Stimulated activated CD4-positive, alpha-beta T cell treated with anti-CD3 and anti-CD28 coated beads, Interleukin-15, amount 100 ng/mL, for 1 hour (primary cell): ENCODE measurements at places on chromosomes 4 and X.

DNA sequence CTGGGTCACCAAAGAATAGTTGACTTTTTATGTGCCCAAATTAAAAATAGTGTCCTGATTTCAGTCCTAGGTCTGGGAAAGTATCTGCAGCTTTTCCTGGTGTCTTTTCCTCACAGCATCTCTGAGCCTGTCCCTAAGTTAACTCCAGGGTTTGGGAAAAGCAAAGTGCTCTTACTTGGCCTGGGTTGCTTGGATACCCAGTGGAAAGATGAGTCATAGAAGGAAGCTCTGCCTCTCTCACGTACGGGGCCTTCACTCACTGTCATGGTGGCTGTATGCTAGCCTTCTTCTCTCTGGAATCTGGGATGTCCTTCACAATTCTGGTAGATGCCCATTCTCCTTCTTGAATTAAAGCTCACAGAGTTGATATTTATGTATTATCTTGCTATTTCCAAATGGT is 607.3 kb downstream of the ANKRD50 start:
- DNase-seq = no peak

DNA sequence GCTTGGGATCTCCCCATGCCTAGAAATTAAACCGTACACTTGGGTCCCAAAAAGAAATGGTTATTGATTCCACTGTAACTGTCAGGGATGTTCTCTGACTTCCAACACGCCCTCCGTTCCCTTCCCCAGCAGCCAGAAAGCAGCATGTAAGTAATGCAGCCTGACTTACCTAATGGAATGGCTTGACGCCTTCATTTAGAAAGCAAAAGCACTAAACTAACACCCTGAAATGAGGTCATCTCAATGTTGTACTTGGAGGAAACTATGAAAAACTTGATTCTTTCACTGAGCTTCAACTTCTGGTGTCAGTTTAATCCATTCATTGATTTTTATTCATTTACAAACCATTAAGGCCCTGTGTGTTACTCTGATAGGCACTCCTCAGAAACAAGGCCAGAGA is 110.8 kb upstream of the NOCT start:
- no peak for DNase-seq

DNA sequence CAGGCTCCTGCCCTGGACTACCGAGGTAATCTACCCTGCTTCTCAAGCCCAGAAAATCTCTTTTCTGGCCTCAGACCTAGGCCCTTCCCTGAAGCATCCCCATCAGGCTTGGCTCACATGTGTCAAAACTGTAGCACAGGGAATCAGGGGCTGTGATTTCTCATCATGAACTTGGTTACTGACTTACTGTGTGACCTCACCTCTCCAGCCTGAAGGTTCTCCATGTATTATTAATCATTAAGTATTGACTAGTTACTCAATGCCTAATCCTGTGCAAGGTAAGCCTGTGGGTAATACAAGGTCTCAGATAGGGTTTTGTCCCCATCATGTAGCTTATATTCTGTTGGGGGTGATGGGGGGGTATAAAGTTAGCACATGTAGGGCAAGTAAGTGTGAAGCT is 6.8 kb downstream of the SRPX2 start:
- DNase-seq = no peak

DNA sequence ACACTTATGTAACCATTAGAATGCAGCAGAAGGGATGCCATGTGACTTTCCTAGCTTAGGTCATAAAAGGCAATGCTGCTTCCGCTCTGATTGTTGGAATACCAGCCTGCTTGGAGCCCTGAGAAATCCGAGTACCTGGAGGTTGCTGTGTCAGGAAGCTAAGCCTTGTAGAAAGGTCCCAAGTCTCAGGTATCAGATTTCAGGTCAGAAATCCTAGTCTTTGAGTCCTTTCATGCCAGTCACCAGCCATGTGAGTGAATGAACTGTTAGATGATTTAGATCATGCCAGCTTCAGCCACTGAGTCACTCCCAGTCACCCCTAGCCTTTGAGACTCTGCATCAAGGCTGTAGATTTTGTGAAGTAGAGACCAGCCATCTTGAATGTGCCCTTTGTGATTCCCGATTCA is 23.5 kb downstream of the RAP1GDS1 start:
- no peak for DNase-seq

GRCh38 chr4:24514808-24515207 is 69.5 kb downstream of the DHX15 start:
- no peak for DNase-seq

DNA sequence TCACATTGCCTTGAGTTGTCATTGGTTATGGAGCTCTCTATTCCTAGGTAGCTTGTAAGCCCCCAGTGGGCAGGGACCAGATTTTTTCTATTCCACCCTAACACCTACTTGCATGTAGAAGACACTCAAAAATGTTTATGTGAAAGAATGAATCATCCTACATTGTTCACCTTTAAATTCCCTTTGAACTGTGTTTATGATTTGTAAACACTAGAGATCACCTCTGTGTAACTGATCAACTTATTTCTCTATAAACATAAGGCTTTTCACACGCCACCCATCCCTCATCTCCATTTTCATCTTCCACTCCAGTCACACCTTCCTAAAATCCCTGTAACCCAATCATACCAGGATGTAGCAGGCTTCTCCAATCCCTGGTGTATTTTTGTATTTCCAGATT is 142.6 kb upstream of the LEF1 start:
- no peak for DNase-seq

DNA sequence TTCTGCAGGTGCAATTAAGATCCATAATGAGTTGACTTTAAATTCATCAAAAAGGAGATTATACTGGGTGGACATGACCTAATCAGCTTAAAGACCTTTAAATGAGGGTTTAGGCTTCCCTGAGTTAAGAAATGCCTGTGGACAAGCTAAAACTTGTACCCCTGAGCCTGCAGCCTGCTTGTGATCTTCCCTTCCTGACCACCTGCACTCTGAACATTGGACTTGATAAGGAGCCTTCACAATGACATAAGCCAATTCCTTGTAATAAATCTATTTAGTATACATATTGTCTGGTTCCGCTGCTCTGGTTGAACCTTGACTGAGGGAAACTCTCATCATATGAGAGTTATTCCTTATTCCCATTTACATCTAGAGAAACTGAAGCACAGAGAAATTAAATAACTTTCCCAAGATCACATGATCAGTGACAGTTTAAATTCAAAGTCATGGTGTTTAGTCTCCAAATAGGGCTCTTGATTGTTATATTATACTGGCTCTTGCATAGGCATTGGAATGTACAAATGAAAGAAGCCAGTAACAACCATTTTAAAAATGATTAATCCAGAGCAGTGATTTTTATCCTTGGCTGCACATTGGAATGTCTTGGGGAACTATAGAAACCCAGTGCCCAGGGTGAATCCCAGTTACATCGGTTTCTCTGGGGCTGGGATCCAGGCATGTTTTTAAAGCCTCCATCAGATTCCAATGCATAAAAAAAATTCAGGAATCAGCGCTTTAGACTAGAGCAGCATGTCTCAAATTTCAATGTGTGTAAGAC is 136.1 kb downstream of the MSL3 start:
- DNase-seq = no peak

GRCh38 chr4:189845145-189845846 is 95.4 kb upstream of the FRG1 start:
- DNase-seq = no peak

DNA sequence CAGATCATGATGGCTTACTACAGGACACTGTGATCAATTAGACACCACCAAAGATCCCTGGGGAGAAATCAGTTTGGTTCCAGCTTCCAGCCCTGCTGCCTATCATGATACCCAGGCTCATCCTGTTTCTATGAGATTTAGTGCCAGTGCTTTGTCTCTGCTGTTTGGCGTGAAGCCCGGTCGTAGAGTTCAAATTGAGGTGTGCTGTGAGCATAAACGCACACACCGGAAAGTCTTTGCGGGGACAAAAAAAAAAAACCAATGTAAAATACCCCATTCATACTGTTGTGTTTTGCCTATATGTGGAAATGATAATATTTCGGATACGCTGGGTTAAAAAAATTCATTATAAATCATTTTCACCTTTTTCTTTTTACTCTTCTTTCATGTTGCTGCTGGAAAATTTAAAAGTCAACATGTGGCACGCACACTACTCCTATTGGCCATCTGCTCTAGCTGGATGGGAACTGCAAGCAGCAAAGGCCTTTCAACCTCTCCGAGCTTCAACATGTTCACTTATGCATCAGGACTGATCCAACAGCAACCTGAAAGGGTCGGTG is 607 bp upstream of the DKC1 start:
- DNase-seq = no peak

GRCh38 chrX:143635915-143636314 is at the start of gene SLITRK4:
Gene SLITRK4, minus strand, starts transcription at chrX:143636101. Its CDS starts 4,993 bp downstream, at chrX:143631108.
- no peak for DNase-seq

DNA sequence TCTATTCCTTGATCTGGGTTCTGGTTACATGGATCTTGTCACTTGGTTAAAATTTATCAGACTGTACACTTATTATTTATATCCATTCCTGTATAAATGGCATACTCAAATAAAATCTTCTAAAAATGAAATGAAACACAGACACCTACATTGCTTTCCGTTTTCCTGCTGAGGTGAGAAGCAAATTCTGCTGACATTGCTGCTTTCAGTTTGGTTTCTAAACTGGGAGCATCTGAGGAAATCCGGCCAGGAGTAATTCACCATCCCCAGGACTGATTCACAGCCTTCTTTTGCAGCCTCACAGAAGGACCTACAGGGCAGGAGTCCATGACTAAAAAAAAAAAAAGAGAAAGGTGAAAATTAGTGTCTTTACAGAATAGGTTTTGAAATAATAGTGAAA is 93.6 kb downstream of the CORIN start:
- no peak for DNase-seq

- DNase-seq = no peak
Measured at GRCh38 chrX:148785256-148785655, 284.8 kb downstream of the AFF2 start.

DNA sequence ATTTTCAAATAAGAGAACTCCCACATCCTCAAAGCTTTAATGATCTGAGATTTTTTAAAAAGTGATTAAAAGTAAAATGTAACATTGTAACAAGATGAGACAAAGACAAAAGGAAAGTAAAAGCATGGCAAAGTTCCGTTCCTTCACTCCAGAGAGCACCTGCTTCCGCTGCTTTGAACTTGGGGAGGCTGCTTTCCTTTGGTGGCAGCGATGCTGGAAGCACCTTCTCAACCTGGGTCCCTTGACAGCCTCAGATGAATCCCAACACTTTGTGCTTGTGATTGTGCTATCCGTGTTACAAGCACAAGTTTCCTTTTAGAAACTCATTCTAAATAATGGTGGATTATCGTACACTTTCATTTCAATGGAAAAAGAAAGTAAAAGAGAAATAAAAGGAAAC is 59.7 kb downstream of the HADH start:
- no peak for DNase-seq

- no peak for DNase-seq
Measured at GRCh38 chr4:48831532-48832030, 693 bp downstream of the OCIAD1 start.

DNA sequence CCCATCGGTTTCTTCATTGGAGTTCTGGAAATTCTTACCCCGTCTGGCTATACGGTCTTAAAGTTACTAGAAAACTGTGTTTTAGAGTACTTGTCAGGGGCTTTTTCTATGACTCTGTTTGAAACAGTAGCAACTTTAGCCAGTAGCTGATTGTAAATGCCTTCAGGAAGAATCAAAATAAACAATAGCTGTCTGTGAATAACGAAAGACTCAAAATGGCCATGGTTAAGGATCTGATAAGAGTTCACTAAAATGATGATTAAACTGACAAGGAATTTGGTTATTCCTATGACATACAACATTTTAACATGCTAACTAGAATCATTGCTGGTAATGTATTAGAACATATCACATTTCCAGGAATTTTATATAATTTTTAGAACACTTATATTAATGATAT is 191.0 kb downstream of the EVC2 start:
- no peak for DNase-seq

DNA sequence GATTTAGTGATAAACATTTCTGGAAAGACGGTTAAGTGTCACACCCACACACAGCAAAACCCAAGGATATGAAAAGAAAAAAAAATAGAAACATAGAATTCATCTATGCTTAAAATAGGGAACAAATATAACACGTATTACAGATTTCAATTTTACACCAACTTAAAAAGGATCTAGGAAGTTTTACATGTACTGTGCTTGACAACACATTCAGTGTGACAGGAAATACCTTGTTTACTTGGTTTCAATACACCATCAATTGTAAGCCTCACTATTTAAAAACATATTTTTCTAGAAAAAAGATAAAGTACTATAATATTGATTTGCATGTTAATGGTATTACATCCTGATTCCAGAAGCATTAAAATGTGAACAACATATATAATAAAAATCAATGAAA is 77.0 kb upstream of the SPRY1 start:
- no peak for DNase-seq
